ENCODE measurements at places on chromosomes 3 and 15.

- no peak for DNase-seq
Observed at GRCh38 chr3:15602146-15602536, 596 bp downstream of the BTD start.

GRCh38 chr3:178078953-178079352 lies 457.3 kb upstream of the KCNMB2 start:
- no peak for DNase-seq

GRCh38 chr15:99103279-99103678 lies 1.6 kb upstream of the SYNM start:
- no peak for DNase-seq

- DNase-seq = no peak
Observed at GRCh38 chr3:130300888-130301287, 44.6 kb upstream of the COL6A5 start.

GRCh38 chr3:188779281-188779980 lies 392.3 kb upstream of the TPRG1 start:
- DNase-seq = no peak

DNA sequence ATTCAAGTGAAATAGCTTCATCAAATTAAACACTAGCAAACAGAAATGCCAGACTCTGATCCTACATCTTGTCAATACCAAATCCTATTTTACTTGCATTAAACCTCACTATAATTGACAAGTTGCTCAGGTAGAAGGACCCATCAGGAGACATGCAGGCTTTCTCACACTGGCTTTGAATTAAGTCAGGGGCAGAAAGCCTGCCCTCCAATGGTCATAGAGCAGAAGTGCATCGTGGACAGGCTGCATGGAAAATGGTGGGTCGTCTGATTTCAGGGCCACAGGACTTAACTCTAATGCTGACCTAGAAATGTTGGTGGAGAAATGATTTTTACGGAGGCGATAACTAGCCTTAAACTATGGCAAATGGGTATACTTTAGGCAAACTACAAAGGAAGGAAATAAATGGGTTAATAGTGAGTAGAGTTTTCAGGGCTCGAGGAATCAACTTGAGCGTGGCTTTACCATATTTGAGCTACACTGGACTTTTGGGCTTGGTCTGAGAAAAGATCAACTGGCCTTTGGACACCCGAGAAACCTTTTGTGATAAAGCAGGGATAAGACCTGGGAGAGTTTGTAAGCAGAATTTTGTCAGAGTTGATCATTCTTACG lies 283.9 kb downstream of the GRM7 start:
- no peak for DNase-seq
